ENCODE measurements at places on chromosomes 1 and 21. TPM values are rescaled to one million over a fixed set of nuclear protein-coding genes. Genes with fewer than 3 reads are reported as not detected.

KIF17 gene
- total RNA-seq, result 10.1 TPM

SPRR1B gene
- not detected for total RNA-seq

PCBP3 gene
- total RNA-seq, result 8.0 TPM

HMCN1 gene
- 5.7 TPM for total RNA-seq

FAM72A gene
- total RNA-seq, result 21.8 TPM

PSMA5 gene
- 142 TPM for total RNA-seq

OR10J1 gene
- total RNA-seq, result not detected

DMBX1 gene
- 4.2 TPM for total RNA-seq

RAB25 gene
- total RNA-seq, result 18.3 TPM

E2F2 gene
- total RNA-seq, result 9.9 TPM

SPRR4 gene
- total RNA-seq, result not detected

CATSPERE gene
- total RNA-seq, result 0.14 TPM

TTC39A gene
- 11.6 TPM for total RNA-seq

MECR gene
- 62.1 TPM for total RNA-seq

C1orf185 gene
- total RNA-seq, result not detected

YARS1 gene
- total RNA-seq, result 239 TPM

SLC45A1 gene
- total RNA-seq, result 0.90 TPM

AGRN gene
- 130 TPM for total RNA-seq

CRYAA gene
- total RNA-seq, result not detected

PPM1J gene
- total RNA-seq, result 4.6 TPM

MATN1 gene
- total RNA-seq, result 0.76 TPM

SPRR2G gene
- total RNA-seq, result not detected

FCRL2 gene
- total RNA-seq, result not detected

RGS1 gene
- 0.07 TPM for total RNA-seq

MYOG gene
- total RNA-seq, result not detected

OR14K1 gene
- total RNA-seq, result not detected

NPHS2 gene
- not detected for total RNA-seq

TTC24 gene
- total RNA-seq, result 0.52 TPM

RGS8 gene
- total RNA-seq, result 14.2 TPM

SERPINC1 gene
- 1.7 TPM for total RNA-seq

TMPRSS15 gene
- total RNA-seq, result not detected
